ENCODE measurements at places on chromosomes 5 and 9. TPM values are rescaled to one million over a fixed set of nuclear protein-coding genes. Genes with fewer than 3 reads are reported as not detected.

DNA sequence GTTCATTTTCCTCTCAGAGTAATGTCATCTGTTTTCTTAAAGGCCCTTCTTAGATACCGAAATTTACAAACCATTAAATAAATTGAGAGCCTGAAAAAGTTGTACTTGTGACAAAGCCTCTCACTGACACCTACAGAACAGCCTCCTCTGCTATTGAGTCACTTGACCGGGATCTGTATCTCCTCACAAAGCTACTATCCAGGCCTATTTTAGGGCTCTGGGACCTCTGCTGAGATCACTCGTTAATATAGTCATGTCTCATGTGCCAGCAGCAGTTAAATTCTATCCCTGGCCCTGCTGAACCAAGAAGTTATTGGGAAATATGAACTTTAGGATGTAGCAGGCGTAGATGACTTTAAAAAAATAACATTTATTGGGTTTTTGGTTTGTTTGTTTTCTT, 31.1 kb downstream of the FBXO38 start:
- H3K27ac ChIP-seq, result no peak overlapping the region
- H3K36me3 ChIP-seq, result peaks cover 96% of the 10 kb centered on the region
- H3K4me1 ChIP-seq, result no peaks in the 10 kb centered on the region

The NR4A3 gene
- total RNA-seq, result 44.6 TPM

DNA sequence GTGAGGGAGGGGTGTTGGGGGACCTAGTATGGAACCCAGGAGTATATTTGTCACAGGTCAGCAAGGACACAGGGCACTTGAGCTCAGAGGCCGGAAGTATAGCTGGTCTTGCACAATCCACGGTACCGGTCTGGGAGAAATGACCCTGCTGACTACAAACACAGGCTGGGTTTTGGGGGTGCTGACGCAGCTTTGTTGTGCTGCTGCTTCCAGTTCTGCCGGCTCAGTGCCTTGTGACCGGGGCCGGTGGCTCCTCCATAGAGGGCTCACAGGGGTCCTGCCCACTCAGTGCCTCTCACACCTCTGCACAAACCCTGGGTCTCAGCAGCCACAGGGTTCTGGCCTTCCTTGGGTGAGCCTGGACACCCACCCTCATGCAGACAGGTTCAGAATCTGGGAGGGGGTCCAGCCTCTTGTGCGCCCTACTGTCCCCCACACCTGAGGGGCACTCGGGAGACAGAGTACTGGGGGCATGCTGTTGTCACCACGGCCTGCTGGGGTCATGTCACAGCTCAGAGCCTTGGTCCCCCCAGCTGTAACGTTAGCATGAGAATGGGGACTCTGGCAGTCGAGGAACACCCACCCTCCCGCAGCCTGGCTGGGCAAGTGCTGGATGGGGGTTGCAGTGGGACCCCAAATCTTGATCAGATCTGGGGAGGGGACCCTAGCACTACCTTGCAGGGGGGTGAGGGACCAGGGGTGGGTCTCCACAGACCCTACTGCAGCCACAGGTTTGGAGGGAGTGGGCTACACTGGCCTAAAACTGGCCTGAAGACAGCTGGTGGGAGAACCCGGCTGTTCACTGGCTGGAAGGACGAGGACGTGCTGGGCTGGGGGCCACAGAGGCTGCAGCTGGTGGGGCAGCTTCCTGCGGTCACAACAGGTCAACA, 17.7 kb downstream of the NINJ1 start:
- no peak overlapping the region for H3K4me3 ChIP-seq
- no peak for DNase-seq
- peaks cover 53% of the 10 kb centered on the region for H3K4me1 ChIP-seq
- no peak overlapping the region for H3K27ac ChIP-seq

DNA sequence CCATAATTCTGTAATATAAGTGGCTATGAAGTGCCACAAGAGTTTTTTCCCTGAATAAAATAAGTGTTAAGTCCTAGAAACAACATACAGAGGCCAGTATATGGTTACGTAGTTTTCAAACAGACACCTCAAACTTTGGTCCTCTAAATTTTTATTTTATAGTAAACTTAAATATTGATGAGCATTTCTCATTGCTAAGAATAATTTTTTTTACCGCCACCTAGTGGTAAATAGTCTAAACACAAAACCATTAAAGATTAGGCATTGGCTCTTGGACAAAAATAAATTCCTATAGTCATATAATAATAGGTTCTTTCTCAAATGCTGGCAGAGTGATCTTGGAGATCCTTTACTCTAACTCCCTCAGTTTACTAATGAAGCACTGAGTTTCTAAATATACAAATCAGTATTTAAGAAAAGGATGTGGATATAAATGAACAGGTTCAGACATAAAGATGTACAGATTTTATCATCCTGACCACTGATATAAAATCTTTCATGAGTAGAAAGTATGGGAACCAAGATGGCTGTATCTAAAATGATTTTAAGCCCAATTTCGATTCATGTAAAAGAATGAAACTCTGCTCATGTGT, 136.2 kb downstream of the FANCC start:
- H3K4me3 ChIP-seq, result no peak overlapping the region
- no peaks in the 10 kb centered on the region for H3K4me1 ChIP-seq
- no peaks in the 10 kb centered on the region for H3K27me3 ChIP-seq
- DNase-seq, result no peak
- no peaks in the 10 kb centered on the region for H3K36me3 ChIP-seq

GRCh38 chr5:131282235-131282634, 18.4 kb downstream of the CDC42SE2 start:
- peak overlapping the region; percentile 39 for H3K27ac ChIP-seq
- peak overlapping the region; percentile 52 for H3K4me3 ChIP-seq
- H3K36me3 ChIP-seq, result peaks cover 10% of the 10 kb centered on the region
- H3K4me1 ChIP-seq, result peaks cover 63% of the 10 kb centered on the region

- DNase-seq, result no peak
- no peaks in the 10 kb centered on the region for H3K27me3 ChIP-seq
Measured at GRCh38 chr5:14953075-14953607, 81.6 kb upstream of the ANKH start.

DNA sequence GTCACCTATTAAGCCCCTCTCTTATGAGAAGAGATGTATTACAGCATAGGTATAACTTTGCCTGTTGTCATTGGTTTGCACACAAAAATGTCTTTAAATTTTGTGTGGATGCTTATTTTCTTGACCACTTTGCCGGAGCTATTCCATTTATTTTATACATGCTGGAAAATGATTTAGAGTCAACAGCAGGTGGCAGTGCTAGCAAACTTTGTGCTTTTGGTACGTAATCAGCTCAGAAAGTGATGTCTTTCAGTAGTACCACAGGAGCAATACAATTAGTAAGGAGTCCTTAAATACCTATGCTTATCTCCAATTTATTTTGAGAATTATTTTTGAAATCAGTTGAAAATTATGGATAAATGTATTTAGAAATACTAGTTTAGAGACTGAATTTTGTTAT, 19.8 kb upstream of the NUDT12 start:
- no peaks in the 10 kb centered on the region for H3K4me1 ChIP-seq
- H3K27me3 ChIP-seq, result peaks cover 10% of the 10 kb centered on the region
- no peaks in the 10 kb centered on the region for H3K36me3 ChIP-seq
- H3K4me3 ChIP-seq, result no peak overlapping the region
- DNase-seq, result no peak
- H3K27ac ChIP-seq, result no peak overlapping the region

- DNase-seq, result no peak
- no peak overlapping the region for H3K4me3 ChIP-seq
- no peaks in the 10 kb centered on the region for H3K4me1 ChIP-seq
- H3K27ac ChIP-seq, result no peak overlapping the region
- no peaks in the 10 kb centered on the region for H3K27me3 ChIP-seq
- H3K36me3 ChIP-seq, result no peaks in the 10 kb centered on the region
Measured at GRCh38 chr5:58926541-58926935, 343.7 kb downstream of the RAB3C start.

The TMEM252 gene
- not detected for total RNA-seq

DNA sequence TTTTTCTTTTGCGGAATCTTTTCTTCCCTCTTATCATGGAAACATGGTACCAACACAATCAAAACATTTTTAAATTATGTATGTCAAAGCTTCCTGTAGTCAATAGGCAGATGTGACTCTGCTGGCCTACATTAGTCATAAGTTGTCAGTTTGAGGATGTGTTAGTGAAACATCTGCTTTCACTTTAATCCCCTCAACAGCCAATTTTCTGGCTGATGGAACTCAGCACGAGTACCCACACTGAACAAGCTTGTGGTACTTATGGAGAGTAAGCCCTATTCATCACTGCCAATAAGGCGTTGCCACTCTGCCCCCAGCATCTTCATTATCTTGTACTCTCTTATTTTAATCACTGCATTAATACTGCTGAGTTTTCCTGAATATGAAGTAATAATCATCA, 1034.4 kb downstream of the CDH9 start:
- H3K4me1 ChIP-seq, result no peaks in the 10 kb centered on the region
- no peaks in the 10 kb centered on the region for H3K27me3 ChIP-seq
- DNase-seq, result no peak
- no peak overlapping the region for H3K4me3 ChIP-seq
- H3K36me3 ChIP-seq, result no peaks in the 10 kb centered on the region

GRCh38 chr5:20166456-20166855, 178.5 kb upstream of the CDH18 start:
- no peak overlapping the region for H3K27ac ChIP-seq
- H3K27me3 ChIP-seq, result no peaks in the 10 kb centered on the region
- no peak for DNase-seq
- no peaks in the 10 kb centered on the region for H3K36me3 ChIP-seq

GRCh38 chr5:157839157-157839795, 19.7 kb downstream of the CLINT1 start:
- no peak for DNase-seq
- H3K4me1 ChIP-seq, result peaks cover 2% of the 10 kb centered on the region
- no peak overlapping the region for H3K27ac ChIP-seq
- H3K27me3 ChIP-seq, result no peaks in the 10 kb centered on the region
- peaks cover 10% of the 10 kb centered on the region for H3K36me3 ChIP-seq
- no peak overlapping the region for H3K4me3 ChIP-seq

- H3K27me3 ChIP-seq, result peaks cover 5% of the 10 kb centered on the region
- H3K27ac ChIP-seq, result no peak overlapping the region
- H3K4me3 ChIP-seq, result peak overlapping the region; percentile 60
- DNase-seq, result peak; percentile 51
- peaks cover 34% of the 10 kb centered on the region for H3K4me1 ChIP-seq
Measured at GRCh38 chr5:139709582-139710318, 61.6 kb downstream of the CXXC5 start.

DNA sequence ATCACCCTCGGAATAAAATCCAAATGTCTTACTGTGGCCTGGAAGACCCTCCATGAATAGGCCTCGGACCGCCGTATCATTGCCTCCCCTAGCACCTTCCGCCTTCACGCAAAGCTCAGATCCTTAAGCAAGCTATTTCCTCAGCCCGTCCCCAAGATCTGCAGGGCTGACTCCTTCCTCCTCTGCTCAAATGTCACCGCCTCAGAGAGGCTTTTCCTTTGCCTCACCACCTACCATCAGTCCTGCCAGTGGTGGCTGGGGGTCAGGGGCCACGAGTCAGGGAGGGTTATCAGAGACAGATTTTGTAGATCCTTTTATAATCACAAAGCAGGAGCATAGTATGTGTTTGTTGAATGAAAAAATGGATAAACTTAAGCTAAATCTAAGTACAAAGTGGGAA, 74.4 kb upstream of the KIF2A start:
- H3K36me3 ChIP-seq, result no peaks in the 10 kb centered on the region
- H3K27me3 ChIP-seq, result no peaks in the 10 kb centered on the region
- no peak for DNase-seq

The YTHDC2 gene
- total RNA-seq, result 33.9 TPM

The SYNPO gene
- total RNA-seq, result 0.06 TPM

DNA sequence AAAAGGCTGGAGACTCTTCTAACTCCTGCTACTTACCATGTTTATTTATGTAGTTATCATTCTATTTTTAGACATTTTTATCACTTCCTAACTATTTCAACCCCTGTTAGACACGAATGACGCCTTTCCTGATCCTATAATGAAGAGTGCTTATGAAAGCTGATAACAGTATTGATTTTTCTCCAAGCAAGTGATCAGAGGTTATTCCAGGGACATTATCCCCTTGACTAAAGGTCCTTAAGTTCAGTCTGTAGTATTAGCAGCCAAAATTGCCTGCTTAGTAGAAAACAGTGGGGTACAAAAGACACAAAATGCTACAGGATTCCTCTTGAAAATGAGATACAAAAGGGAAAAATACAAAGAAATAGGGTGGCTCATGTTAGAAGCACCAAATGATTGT, 235.6 kb downstream of the DNAH5 start:
- no peaks in the 10 kb centered on the region for H3K27me3 ChIP-seq
- no peaks in the 10 kb centered on the region for H3K36me3 ChIP-seq
- H3K4me3 ChIP-seq, result no peak overlapping the region

GRCh38 chr9:29209748-29210291, 1636.5 kb upstream of the C9orf72 start:
- no peak overlapping the region for H3K27ac ChIP-seq
- no peaks in the 10 kb centered on the region for H3K36me3 ChIP-seq
- no peak overlapping the region for H3K4me3 ChIP-seq
- peaks cover 9% of the 10 kb centered on the region for H3K4me1 ChIP-seq
- DNase-seq, result no peak

DNA sequence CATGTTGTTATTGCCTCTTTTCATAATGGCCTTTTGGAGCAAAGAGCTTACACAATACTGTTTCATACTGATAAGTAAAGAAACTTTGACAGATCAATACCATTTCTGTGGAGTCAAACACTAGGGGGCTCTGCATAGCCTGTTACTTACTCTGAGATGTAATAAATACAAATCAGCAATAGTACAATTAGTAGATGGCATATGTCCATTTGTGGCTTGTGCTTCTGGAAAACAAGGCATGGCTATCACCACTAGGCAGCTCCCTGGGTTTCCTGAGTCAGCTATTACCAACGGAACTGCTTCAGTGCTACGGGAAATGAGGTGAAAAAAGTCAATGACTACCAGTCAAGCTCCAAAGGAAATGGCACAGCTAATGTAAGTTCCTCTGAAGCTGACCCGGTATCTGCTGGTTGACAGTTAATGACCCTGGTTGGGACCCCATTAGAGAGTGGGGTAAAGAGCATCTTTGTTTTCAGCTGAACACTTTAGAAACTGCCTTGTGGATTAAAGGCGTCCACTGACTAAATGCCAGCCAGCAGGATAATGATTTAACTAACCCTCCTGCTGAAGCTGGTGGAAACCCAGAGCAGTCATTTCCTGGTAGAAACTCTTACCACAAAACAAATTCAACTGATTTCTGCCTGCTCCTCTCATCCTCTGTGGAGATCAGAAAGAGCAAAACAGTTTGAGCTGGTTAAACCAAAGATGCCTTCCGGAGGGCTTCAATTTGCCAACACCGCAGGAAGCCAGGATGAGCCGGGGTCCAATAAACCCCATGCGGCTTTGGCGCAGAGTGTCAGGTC, 69.0 kb upstream of the FAM169A start:
- no peak overlapping the region for H3K27ac ChIP-seq
- H3K27me3 ChIP-seq, result no peaks in the 10 kb centered on the region
- H3K36me3 ChIP-seq, result no peaks in the 10 kb centered on the region
- no peak for DNase-seq
- peaks cover 16% of the 10 kb centered on the region for H3K4me1 ChIP-seq
- H3K4me3 ChIP-seq, result peak overlapping the region; percentile 33

GRCh38 chr9:75238311-75238976, 150.1 kb downstream of the OSTF1 start:
- H3K27ac ChIP-seq, result no peak overlapping the region
- peak; percentile 11 for DNase-seq
- no peak overlapping the region for H3K4me3 ChIP-seq
- H3K27me3 ChIP-seq, result no peaks in the 10 kb centered on the region
- peaks cover 3% of the 10 kb centered on the region for H3K4me1 ChIP-seq
